Vagina (tissue), 2 donors: ENCODE measurements at places on chromosomes 12 and 14.

GRCh38 chr14:45757655-45758054 lies 504.7 kb upstream of the MIS18BP1 start:
- H3K27me3 ChIP-seq, result no peaks in the 10 kb centered on the region
- H3K4me3 ChIP-seq, result no peak overlapping the region
- DNase-seq, result no peak
- no peaks in the 10 kb centered on the region for H3K36me3 ChIP-seq
- no peaks in the 10 kb centered on the region for H3K4me1 ChIP-seq

DNA sequence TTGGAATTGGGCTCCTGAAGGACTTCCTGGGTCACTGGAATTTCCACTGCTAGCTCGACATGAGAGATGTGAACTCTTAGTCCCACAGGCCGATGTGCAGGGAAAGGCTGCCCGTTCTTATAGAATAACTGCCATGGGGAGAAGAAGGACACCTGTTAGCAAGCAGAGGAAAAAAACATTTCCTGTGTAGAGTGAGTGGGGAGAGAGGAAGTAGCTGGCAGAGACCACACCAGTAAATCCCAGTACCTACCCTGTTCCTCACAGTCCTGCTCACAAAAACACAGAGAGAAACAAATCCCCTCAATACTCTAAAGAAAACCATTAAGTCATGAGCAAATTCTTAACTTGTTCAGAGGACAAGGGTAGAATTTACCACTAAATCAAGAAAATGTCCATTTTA lies 29.5 kb downstream of the AREL1 start:
- DNase-seq, result no peak
- no peaks in the 10 kb centered on the region for H3K4me1 ChIP-seq
- no peaks in the 10 kb centered on the region for H3K27me3 ChIP-seq
- H3K36me3 ChIP-seq, result peaks cover 24% of the 10 kb centered on the region
- no peak overlapping the region for H3K27ac ChIP-seq

- H3K27ac ChIP-seq, result peak overlapping the region; percentile 71
- peak overlapping the region; percentile 10 for H3K4me3 ChIP-seq
- peaks cover 25% of the 10 kb centered on the region for H3K4me1 ChIP-seq
- DNase-seq, result no peak
- H3K27me3 ChIP-seq, result no peaks in the 10 kb centered on the region
- no peaks in the 10 kb centered on the region for H3K36me3 ChIP-seq
Measured at GRCh38 chr12:122003651-122004611, 17.8 kb upstream of the BCL7A start.

- DNase-seq, result no peak
- no peaks in the 10 kb centered on the region for H3K36me3 ChIP-seq
- no peak overlapping the region for H3K27ac ChIP-seq
- H3K27me3 ChIP-seq, result no peaks in the 10 kb centered on the region
- no peaks in the 10 kb centered on the region for H3K4me1 ChIP-seq
- no peak overlapping the region for H3K4me3 ChIP-seq
Measured at GRCh38 chr14:105576525-105577088, 50.2 kb downstream of the TMEM121 start.

GRCh38 chr14:64114796-64115195 lies 179.4 kb downstream of the ESR2 start:
- no peak overlapping the region for H3K27ac ChIP-seq
- DNase-seq, result no peak
- H3K4me1 ChIP-seq, result no peaks in the 10 kb centered on the region
- peaks cover 20% of the 10 kb centered on the region for H3K36me3 ChIP-seq
- H3K4me3 ChIP-seq, result no peak overlapping the region
- H3K27me3 ChIP-seq, result no peaks in the 10 kb centered on the region

DNA sequence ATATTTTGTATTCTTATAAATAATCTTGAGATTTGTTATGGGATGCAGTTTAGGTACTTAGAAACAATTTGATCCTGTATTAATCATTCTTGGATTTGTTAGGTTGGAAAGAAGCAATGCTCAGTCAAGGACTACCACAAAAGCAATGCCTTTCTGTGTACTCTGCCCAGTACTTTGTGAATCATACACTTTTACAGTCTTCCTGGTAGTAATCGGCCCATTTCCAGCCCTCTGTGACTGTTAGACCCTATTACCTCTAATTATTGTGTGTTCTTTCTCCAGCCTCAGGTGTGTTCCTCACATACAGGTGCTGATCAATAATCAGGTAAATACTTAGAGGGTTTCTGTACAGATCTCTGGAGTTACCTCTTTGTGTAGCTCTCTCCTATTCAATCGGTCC lies 609.0 kb downstream of the KCNH5 start:
- DNase-seq, result no peak
- H3K27ac ChIP-seq, result no peak overlapping the region
- H3K4me1 ChIP-seq, result no peaks in the 10 kb centered on the region
- no peaks in the 10 kb centered on the region for H3K27me3 ChIP-seq
- no peak overlapping the region for H3K4me3 ChIP-seq
- no peaks in the 10 kb centered on the region for H3K36me3 ChIP-seq

GRCh38 chr14:31543969-31544799 lies 17.0 kb upstream of the NUBPL start:
- no peaks in the 10 kb centered on the region for H3K27me3 ChIP-seq
- DNase-seq, result no peak
- H3K27ac ChIP-seq, result no peak overlapping the region
- H3K36me3 ChIP-seq, result no peaks in the 10 kb centered on the region
- no peaks in the 10 kb centered on the region for H3K4me1 ChIP-seq
- H3K4me3 ChIP-seq, result no peak overlapping the region

DNA sequence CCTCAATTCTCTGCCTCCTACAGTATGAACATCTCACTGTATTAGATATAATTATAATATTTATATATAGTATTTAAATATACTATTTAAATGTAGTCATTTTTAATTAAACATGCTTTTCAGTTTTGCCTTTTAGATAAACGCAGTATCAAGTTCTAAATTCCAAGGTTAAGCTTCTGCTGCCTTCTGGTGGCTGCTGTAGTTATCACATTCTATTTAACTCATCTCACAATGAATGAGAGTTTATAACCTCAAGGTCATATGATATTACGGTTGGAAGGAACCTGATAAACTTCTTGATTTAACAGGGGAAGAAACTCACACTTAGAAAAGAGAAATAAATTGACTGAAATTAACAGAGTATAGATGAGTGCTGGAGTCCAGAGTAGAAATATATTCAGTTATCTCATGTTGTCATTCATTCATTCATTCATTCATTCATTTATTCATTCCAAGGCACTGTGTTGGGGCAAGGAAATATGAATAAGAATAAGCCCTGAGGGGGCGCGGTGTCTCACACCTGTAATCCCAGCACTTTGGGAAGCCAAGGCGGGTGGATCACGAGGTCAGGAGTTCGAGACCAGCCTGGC lies 31.9 kb downstream of the GUCY2C start:
- no peaks in the 10 kb centered on the region for H3K4me1 ChIP-seq
- no peak overlapping the region for H3K4me3 ChIP-seq
- no peaks in the 10 kb centered on the region for H3K36me3 ChIP-seq
- no peak for DNase-seq
- no peaks in the 10 kb centered on the region for H3K27me3 ChIP-seq
- H3K27ac ChIP-seq, result no peak overlapping the region

DNA sequence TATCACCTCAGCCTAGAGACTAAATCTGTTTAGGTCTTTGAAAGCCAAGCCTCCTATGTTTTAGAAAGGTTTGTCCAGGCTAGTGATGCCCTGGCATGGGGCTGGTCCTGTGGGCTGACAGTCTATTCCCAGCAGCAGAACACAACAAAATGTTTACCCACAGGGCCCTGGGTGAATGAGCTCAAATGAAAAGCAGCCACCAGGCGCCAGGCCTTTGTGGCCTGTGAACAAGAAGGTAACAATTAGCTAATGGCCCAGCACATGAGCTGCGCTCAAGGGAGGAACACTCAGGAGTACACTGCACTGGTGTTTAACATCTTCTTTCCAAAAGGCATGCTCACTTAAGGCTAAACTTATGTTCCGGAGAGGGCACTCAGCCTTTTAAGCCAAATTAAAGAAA lies 202.2 kb downstream of the MON2 start:
- H3K4me3 ChIP-seq, result no peak overlapping the region
- no peak for DNase-seq
- no peaks in the 10 kb centered on the region for H3K36me3 ChIP-seq
- H3K27me3 ChIP-seq, result no peaks in the 10 kb centered on the region
- no peaks in the 10 kb centered on the region for H3K4me1 ChIP-seq
- H3K27ac ChIP-seq, result no peak overlapping the region

DNA sequence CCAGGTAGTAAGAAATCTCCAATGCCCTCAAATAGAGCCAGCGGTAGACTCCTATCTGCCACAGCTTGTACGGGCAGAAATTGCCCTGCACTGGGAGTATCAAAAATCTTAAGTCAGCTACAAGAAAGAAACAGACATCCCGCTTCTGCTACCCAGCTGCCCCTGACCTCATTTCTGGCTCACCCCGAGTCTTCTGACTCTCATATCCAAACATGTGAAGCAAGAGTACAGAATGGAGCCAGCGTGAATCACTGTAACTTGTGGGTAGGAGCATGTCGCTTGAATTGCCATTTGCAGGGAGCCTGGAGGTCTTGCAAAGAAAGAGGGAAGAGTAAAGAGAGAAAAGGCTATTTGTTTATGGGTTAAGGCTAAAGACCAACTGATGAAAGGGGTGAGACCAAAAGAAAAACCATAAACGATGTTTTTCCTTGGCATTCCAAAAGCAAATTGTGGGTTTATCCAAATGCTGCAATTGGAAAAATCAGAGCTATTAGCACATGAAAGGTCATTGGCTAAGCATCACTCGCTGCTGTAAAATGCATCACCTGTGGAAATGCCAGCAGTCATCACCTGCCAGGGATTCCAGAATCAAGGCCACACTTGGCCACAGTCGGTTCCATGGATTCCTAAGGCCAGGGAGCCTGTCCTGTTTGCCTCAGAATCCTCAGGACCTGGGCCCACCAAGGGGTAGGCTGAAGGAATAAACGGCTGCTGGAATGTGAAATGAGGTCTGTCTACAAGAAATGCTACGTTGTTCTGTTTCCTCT lies 86.6 kb downstream of the FOXN3 start:
- no peaks in the 10 kb centered on the region for H3K36me3 ChIP-seq
- no peak for DNase-seq
- H3K27me3 ChIP-seq, result no peaks in the 10 kb centered on the region
- peaks cover 17% of the 10 kb centered on the region for H3K4me1 ChIP-seq

GRCh38 chr12:124750787-124751471 lies 112.7 kb downstream of the SCARB1 start:
- no peak overlapping the region for H3K4me3 ChIP-seq
- H3K36me3 ChIP-seq, result no peaks in the 10 kb centered on the region
- peak overlapping the region; percentile 48 for H3K27ac ChIP-seq
- peaks cover 54% of the 10 kb centered on the region for H3K4me1 ChIP-seq
- no peaks in the 10 kb centered on the region for H3K27me3 ChIP-seq
- no peak for DNase-seq

GRCh38 chr12:49352351-49352750 lies 5.7 kb downstream of the DNAJC22 start:
- H3K4me3 ChIP-seq, result no peak overlapping the region
- H3K27me3 ChIP-seq, result no peaks in the 10 kb centered on the region
- no peak overlapping the region for H3K27ac ChIP-seq
- peaks cover 10% of the 10 kb centered on the region for H3K4me1 ChIP-seq
- no peak for DNase-seq
- H3K36me3 ChIP-seq, result no peaks in the 10 kb centered on the region

DNA sequence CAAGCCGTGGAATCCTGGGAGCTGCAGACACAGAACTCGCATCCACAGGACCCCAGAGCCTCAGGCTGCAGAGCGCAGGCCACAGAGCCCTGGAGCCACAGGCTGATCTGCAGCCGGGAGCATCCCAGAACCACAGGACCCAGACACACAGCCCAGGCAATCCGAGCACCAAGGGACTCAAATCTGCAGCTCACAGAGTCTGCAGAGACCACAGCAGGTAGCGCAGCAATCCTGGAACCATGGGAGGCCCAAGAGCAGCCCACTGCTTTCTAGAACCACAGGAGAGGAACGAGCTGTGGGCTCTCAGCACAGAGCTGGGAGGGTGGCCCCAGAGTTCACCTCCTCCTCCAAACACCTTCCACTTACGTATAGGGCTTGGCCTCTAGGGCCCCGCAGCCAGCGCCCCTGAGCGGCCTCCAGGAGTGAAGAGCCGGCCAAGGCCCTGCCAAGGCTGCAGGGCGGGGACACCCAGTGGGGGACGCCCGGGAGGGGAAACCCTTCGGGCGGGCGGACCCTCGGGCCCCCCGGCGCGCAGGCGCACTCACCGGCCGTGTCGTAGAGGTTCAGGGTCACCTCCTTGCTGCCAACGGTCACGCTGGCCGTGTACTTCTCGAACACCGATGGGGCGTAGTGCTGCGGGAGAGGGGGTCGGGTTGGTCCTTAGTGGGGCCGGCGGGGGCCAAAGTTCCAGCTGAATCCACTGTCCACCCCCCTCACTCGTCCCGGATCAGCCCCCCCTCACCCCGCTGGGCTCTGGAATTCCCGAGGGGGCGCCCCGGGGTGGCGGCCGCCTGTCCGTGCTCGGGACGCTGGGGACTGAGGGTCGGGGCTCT lies 665 bp downstream of the RHOF start:
- peak overlapping the region; percentile 65 for H3K4me3 ChIP-seq
- peaks cover 11% of the 10 kb centered on the region for H3K36me3 ChIP-seq
- peaks cover 58% of the 10 kb centered on the region for H3K4me1 ChIP-seq

DNA sequence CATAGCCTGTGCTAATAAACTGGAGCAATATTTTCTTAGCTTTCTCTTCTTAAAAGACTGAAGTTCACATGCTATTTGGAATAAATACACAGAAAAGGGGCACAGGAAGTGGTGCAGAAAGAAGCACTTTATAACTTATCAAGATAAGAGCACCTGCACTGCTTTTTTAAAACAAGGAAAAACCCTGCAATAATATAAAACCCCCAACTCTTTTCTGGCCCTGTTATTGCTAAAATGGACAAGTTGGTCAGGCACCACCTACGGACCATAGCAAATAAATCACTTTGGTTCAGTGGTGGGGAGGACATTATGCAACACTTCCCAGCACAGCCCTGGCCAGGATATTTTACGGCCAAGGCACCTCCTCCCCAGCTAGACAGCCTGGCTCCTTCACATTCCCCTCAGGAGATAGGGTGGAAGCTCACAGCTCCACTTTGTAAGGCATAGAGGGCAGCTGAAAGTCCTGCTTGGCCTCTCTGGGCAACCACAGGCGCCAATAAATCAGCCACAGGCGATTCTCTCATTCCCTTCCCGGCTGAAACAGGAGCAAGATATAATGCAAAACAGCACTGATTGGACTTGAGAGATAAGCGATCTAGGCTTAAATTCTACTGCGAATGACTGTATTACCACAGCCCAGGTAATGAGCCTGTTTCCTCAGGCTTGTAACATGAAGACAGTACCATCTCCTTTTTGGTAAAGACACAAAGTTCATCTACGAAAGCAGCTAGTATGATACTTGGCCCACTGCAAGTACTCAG lies 2.0 kb downstream of the ZBTB25 start:
- H3K4me3 ChIP-seq, result peak overlapping the region; percentile 68
- peaks cover 46% of the 10 kb centered on the region for H3K4me1 ChIP-seq
- no peaks in the 10 kb centered on the region for H3K36me3 ChIP-seq
- no peak for DNase-seq
- no peaks in the 10 kb centered on the region for H3K27me3 ChIP-seq
- H3K27ac ChIP-seq, result peak overlapping the region; percentile 94

DNA sequence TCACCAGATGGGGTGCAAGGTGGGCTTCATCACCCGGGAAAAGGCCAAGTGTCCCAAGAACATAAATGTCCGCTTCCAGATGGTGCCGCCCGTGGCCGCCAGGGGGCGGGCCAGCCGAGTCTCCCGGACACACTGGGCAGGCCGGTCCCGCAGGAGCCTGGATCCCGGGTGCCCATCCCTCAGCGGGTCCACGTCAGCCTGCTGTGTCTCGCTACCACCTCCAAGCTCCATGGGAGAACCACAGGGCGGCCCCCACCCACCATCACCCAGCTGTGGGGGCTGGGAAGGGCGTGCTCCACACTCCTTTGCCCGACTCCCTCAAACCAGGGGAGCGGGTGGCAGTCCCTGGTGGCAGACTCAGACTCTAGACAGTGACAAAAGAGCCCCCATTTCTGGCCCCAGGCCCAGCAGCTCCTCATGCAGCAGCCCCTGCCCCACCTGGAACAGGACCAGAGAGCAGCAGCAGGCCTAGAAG lies 22.0 kb upstream of the NUDT14 start:
- peaks cover 46% of the 10 kb centered on the region for H3K4me1 ChIP-seq
- no peak for DNase-seq
- no peaks in the 10 kb centered on the region for H3K36me3 ChIP-seq
- no peaks in the 10 kb centered on the region for H3K27me3 ChIP-seq
